D721Med (cell line): ENCODE measurements at places on chromosomes 6 and 20.

- no peak for DNase-seq
Observed at GRCh38 chr6:7566617-7567173, 23.3 kb upstream of the SNRNP48 start.

- no peak for DNase-seq
Observed at GRCh38 chr20:46631212-46631869, 19.9 kb downstream of the SLC13A3 start.

DNA sequence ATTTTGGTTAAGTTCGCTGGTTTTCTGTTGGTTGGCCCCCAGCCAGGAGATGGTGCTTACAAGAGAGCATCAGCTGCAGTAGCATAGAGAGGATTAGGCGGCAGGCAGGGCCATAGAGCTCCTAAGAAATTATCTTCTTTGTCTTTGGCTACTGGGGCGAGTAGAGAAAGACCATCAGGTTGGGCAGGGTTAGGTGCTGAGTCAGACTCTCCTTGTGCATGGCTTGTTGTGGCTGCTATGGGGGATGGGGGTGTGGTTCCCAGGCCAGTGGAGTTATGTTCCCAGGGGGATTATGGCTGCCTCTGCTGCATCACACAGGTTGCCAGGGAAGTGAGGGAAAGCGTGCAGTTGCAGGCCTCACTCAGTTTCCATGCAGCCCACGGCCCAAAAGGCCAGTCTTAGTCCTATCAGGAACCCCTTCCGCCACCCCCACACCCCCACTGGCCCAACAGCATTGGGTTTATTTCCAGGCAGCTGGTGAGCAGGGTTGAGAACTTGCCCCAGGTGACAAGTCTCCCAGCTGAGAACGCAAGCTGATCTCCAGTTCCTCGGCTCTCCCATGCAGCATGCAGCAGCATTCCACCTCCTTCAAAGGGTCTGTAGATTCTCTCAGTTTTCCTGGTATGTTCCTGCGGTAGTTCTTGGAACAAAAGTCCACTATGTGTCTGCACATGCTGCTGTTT lies 243.7 kb downstream of the UTRN start:
- no peak for DNase-seq

DNA sequence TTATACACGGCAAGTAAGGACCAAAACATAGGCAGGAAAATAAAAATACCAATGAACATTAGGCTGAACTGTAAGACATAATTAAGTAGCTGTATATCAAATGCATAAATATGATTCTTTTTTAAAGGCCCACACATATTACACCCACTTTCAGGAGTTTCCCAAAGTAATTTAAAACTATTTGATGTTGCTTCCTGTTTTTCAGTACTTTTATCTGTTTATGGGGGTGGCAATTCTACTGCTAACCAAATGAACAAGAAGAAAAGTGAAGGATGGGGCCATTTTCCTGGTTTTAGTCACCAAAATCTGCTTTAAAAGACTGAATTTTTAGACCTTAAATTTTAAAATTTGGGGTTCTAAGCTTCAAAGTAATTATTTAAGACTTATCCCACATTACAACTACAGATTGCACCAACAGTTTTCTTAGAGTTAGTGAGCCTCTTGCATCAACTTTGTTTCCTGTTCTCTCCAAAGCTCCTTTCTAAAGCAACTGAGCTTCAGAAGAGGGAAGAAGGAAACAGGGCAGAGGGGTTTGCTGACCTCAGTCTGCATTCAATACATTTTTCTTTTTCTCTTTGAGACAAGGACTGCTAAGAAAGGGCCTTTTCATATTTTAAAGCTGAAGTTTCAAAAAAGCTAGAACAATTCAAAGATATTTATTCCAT lies 191.0 kb downstream of the BACH2 start:
- no peak for DNase-seq
